ENCODE measurements at places on chromosomes 12 and 14.

DNA sequence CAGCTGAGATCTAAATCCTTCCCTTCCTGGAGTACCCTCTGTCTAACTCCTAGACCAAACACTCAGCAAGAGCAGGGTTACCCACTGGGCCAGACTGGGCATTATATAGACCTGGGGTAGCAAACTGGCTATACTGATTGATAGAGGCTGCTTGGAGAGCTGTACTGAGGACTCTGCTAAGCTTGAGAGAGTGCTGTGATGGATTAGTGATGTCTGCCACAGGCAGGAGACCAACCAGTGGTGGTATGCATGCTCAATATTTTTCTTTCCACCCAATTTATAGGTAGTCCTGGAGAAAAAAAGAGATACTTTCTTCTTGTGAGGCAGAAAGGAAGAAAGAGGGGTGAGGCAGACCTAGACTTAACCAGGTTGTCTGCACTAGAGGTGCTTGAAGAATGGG lies 33.3 kb downstream of the DTX1 start:
- no peak for DNase-seq

DNA sequence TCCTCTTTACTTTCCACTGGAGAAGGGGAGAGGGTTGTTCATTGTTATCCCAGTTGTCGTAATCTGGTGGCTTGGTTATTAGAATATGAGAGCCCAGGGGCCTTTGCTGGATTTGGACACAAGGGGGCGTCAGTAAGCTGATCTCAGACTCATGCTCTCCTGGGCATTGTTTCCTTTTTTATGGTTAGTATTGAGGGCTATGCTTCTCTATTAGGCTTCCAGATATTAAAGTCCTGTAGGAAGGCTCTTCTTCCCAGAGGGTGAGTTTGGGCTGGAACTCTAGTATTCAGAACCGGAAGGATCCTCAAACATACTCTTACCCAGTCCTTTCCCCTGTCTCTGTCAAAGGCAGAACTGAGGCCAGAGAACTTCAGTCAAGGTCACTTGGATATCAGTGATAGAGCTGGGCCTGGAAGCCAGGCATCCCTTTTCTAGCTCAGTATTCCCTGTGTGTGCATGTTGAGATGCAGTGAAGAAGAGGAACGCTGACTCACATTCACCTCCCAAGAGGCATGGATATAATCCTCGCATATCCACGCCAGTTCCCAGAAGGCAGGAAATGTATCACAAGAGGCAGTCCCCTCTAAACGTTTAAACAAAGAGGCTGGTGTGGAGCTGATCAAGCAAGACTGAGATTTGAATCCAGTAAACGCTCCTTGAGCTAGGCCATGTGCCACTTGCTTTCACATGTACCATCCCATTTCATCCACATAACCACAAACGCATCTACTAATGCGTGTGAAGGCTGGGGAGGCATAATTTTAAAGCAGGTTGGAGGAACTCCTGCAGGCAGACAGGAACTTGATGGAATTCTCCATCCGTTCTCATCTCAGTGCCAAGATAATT lies 41.6 kb downstream of the UBE3B start:
- DNase-seq, result peak; percentile 10

DNA sequence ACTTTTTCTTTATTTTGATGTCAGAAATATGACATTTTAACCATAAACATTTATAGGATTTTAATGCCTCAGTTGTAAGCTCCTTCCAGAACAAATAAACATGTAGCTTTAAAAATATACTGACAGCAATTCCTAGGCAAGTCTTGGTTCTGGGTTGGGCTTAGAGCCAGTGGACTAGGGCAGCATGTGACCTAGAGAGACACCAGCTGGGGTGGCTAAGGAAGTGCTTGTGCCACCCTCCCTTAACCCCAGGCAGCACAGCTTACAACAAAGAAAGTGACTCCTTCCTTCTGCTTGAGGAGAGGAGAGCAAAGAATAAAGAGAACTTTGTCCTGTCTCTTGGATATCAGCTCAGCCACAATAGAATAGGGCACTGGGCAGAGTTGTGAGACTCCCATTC lies 61.6 kb upstream of the KTN1 start:
- DNase-seq, result no peak

DNA sequence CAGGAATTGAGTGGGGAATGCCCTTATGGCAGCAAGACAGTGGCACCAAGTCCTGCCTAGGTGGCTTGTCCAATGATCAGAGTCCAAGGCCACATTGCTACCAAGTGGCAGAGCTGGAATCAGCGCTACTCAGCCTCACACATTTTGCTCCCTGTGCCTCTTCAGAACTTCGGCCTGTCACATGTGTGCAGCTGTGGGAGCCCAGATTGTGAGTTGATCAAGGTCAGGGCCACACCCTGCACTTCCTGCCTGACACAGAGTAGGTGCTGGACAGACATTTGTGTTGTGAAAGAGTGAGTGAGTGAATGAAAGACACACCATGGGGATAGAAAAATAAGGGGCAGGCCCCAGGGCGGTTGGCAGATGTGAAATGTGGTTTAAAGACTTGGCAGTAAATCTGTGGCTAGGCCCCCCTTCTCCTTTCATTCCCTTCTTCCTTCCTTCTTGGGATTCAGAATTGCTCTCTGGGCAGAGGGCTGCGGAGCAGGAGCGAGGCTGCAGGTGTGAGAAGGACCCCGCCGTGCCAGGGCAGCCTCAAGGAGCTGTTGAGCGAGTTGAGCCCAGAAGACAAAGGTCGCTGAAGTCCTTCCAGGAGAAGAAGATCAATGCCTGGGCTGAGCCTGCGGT lies 83.5 kb downstream of the SLC25A47 start:
- no peak for DNase-seq

DNA sequence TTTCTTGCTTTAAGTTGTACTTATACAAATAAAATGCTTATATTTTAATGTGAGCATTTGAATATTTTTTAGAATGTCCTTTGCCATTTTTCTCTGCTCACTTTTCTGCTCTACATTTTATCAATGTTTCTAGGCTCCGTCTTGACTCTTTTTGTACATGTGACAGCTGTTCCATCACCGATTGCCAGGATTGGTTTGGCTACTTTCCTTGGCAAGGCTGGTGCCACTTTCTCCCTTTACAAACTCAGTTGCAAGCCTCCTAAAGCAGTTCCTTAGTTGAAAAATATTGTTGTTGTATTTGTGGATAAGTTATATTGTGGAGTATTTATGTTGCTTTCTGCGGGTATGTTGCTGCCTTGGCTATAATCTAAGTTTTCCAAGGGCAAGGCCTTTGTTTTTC lies 63.4 kb downstream of the DACT1 start:
- no peak for DNase-seq

DNA sequence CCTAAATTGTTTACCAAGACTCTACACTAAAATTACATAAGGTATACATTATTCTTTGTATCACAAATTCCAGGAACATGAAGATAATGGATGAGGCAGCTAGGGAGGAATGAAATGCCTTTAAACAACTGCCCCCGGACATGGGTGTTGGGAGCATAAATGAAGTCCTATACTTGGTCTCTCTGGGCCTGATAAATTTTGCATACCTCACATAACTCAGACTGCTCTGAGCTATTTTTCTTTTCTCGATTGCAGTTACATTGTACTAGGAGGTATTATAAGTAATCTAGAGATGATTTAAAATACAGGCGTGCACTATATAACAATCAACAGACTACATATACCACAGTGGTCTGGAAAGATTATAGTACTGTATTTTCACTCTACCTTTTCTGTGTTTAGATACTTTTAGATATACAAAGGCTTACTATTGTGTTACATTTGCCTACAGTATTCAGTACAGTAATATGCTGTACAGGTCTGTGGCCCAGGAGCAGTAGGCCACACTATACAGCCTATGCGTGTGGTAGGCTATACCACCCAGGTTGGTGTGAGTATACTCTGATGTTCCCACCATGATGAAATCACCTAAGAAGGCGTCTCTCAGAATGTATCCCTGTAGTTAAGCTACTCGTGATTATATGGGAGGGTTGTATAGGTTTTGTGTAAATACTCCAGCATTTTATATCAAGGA lies 14.3 kb downstream of the FNTB start:
- DNase-seq, result no peak

Measured in stimulated activated CD8-positive, alpha-beta memory T cell treated with anti-CD3 and anti-CD28 coated beads, Interleukin-4, amount 100 ng/mL, for 1 hour (primary cell).